Stimulated activated CD8-positive, alpha-beta memory T cell treated with anti-CD3 and anti-CD28 coated beads, Interleukin-15, amount 100 ng/mL, for 24 hours (primary cell): ENCODE measurements at places on chromosomes 4 and X.

DNA sequence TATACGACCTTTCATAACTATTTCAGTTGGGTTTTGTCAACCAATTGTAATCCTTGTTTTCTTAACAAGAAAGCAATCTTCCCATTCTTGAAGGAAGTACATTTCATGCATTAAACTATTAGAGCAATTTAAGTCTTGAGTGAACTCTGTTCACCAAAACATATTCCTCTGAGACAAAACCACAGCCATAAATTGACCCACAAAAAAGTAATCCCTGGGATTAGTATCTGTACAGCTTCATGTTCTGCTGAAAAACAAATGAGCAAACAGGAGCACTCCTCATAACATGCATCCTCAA lies 207.0 kb upstream of the PDE5A start:
- DNase-seq = no peak

GRCh38 chr4:186021461-186022167 lies 47.3 kb upstream of the TLR3 start:
- no peak for DNase-seq

GRCh38 chrX:9278475-9279233 lies 186.2 kb upstream of the TBL1X start:
- no peak for DNase-seq

- DNase-seq = no peak
Measured at GRCh38 chrX:28135378-28136047, 154.3 kb upstream of the DCAF8L1 start.

DNA sequence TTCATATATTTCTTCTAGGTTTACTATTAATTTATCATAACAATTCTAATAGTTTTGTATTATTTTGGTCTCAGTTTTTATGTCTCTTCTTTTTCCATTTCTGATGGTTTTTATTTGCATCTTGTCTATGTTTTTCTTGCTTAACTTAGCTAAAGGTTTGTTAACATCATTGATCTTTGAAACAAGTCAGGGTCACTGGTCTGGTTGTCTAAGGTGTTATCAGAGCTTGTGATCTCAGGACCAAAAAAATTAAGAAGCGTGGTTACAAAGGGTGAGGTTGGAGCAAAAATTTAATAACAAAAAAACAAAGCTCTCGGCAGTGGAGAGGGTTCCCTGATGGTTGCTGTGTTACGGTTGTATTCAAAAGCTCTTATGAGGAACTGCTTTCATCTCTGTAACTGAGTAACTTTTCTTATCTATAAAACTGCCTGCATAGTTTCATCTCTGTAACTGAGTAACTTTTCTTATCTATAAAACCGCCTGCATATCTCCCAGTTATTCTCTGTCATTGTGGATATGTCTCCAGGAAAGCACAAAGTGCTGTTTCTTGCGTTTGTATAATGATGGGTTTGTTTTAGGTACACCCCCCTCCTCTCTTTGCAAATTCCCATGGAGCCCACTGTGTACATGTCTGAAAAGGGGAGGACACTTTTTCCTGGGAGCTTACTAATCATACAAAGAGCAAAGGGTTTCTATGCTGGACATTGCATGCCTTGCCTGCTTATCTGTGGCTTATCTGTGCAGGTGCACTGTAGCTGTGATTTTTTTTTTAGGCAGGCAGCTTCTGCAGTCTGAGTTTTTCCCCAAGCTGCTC lies 62.4 kb upstream of the UGT2B15 start:
- no peak for DNase-seq

DNA sequence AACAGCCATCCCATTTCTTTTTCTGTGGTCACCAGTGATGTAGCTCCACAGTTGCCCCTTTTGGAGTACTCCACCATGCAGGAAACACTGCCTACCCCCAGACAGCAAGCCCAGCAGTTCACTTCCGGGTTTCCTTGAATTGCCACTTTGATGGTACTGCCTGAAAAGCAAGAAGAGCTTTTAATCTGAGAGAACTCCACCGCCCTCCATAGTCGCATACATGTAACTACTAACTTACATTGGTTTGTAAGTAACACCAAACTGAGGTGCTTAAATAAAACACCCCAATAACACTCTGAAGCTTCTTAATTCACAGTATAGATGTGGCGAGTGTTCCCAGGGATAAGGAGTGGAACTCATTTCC lies 53.6 kb upstream of the HPSE start:
- no peak for DNase-seq

DNA sequence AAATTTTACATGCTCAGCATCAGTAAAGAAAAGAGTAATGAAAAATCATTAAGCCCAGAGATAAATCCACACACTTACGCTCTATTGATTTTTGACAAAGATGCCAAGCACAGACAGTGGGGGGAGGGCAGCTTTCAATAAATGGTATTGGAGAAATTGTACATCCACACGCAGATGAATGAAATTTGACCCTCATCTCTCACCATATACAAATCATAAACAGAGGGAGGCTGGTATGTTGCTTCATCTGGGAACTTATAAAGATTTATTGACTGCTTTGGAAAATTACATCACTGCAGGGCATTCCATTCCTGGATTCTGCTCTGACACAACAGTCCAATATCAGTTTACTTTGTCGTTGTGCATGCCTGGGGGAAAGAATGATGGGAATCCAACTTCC lies 58.4 kb upstream of the XAGE1A start:
- no peak for DNase-seq

GRCh38 chr4:105587841-105588240 lies 35.4 kb downstream of the ARHGEF38 start:
- no peak for DNase-seq

DNA sequence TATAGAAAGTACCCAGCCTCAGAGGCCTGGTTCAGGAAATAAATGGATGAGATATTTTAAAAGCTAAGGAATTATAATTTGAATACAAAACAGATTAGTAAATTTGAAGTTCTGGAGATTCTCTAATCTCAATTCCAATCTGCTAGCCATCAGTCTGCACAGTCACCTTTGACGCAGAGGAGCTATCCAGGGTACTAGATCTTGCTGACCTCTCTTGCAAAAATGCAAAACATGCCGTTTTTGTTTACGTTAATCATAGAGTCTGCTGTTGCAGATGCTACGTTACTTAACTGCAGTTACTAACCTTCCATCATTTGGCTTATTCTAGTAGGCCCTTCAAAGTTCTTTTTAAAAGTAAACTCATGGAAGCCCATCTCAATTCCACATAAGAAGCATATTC lies 10.4 kb downstream of the CCSER1 start:
- no peak for DNase-seq

GRCh38 chr4:154414796-154415195 lies 76.8 kb downstream of the DCHS2 start:
- no peak for DNase-seq

- no peak for DNase-seq
Measured at GRCh38 chr4:115325836-115326235, 212.4 kb upstream of the NDST4 start.

- no peak for DNase-seq
Measured at GRCh38 chr4:109327641-109328040, 25.2 kb upstream of the COL25A1 start.

DNA sequence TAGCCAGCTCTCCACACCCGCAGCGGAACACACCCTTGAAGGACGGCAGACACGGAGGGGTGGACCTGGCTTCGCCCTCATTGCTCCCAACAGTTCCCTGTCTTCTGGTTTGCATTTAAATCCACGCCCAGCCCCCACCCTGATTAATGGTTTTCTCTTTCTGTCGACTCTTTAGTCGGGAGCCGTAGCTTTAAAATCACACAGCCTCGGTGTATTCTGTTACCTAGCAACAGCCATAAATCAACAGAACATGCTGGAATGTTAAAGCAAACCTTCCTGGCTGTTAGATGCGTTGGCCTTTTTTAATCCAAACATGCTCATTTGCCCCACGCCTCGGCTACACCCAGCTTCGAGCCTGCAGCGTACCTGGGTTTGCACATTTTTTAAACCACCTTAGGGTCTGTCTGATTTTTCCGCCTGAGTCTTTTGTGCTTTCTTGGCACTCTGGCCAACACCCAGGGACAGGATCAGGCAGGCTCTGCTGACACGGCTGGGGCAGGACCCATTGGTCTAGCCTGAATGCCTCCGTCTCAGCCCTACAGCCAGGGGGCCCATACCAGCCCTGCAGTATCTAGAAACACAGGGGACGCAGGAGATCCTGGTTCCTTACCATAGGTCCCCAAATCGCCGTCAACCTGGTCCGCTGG lies 21.4 kb upstream of the PPP2R2C start:
- no peak for DNase-seq

GRCh38 chr4:52659722-52660261 lies 691 bp upstream of the USP46 start:
- no peak for DNase-seq

GRCh38 chrX:7146703-7147412 lies 654 bp upstream of the STS start:
- DNase-seq = peak; percentile 0

DNA sequence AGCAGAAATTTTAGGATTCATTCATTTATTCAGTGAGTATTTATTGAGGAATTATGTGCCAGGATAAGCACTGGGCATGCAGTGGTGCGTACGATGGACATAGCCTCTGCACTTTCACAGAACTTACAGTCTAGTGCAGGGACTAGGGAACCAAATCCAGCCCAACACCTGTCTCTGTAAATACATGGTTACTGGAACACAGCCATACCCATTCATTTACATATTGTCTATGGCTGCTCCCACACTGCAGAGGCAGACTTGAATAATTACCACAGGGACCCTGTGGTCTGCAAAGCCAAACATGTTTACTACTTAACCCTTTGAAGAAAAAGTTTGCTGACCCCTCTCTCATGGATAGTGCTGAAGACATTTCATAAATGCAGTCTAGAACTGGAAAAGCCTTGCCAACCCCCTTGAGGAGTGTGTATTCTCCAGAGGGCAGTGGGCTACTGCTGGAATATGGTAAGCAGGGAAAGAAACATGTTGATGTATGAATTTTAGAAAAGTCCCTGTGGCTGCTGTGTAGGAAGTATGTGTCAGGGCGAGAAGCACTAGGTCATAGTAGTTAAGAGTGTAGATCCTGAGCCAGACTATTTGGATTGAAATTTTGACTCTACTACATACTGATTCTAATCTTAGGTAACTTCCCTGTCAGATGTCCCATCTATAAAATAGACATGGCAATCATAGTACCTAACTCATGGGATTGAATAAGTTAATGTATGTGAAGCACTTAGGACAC lies 75.5 kb downstream of the GALNT7 start:
- no peak for DNase-seq

DNA sequence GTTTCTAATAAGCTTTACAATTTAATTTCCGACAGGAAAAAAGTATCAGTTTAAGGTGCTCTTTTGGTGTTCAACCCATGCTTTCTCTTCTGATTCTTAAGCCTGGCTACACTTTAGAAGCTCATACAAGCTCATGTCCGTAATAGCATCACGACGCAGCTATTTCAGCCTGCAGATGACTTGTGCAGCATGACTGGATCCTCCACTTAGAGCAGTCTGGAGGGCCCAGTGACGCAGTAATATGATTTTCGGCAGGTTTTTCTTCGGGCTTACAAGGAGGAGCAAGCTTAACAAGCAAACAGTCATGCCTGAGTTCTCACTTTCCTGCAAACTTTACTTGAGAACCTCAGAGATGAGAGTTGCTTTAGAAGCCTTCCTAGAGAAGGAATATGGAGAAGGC lies 85.3 kb upstream of the MAML3 start:
- no peak for DNase-seq

DNA sequence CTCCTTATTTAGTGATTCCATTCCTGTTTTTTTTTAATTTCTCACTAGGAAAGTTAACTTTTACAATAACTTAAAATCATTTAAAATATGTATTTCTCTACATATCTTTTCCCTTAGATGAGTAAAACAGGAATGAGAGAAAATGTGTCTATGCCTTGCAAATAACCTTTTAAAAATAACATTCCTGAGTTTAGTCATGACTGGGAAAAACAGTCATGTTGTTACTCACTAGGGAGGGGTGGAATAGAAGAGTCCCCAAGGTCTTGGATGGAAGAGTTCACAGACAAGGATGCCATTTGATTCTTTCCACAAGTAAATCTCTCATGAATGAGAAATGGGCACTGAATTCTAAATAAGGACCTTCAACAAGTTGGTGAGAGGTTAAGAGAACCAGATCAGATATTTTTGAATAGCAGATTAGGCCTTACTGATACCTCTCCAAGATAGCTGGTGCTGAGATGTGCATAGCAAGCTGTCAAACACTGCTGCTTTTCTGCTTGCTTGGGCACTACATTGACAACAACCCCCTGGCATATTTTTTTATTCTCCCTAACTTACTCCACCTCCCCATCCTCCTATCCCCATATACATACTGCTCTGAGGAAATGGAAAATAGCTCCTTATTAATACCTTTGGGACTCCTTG lies 25.1 kb downstream of the UGDH start:
- no peak for DNase-seq

GRCh38 chr4:183700407-183700806 lies 41.3 kb downstream of the TRAPPC11 start:
- DNase-seq = no peak
